ENCODE measurements at places on chromosomes 1 and 21.

DNA sequence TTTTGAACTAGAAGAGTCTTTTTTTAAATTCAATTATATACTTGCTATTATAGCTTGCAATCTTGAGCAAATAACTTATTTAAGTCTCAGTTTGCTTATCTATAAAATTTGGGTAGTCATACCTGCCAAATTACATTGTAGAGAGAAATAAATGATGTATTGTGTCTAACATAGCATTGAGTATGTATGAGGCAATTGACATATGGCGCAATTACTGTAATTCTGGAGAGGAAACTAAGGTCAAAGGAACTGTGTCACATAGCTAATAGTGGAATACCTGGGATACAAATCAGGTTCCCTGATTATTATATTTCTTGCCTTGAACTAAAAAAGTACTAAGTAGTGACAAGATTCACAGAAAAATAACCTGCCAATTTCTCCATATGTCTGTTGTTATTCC, 302.5 kb downstream of the PDE4B start:
- no peak for DNase-seq

GRCh38 chr1:170215072-170215885, 69.5 kb downstream of the NTMT2 start:
- DNase-seq: no peak

DNA sequence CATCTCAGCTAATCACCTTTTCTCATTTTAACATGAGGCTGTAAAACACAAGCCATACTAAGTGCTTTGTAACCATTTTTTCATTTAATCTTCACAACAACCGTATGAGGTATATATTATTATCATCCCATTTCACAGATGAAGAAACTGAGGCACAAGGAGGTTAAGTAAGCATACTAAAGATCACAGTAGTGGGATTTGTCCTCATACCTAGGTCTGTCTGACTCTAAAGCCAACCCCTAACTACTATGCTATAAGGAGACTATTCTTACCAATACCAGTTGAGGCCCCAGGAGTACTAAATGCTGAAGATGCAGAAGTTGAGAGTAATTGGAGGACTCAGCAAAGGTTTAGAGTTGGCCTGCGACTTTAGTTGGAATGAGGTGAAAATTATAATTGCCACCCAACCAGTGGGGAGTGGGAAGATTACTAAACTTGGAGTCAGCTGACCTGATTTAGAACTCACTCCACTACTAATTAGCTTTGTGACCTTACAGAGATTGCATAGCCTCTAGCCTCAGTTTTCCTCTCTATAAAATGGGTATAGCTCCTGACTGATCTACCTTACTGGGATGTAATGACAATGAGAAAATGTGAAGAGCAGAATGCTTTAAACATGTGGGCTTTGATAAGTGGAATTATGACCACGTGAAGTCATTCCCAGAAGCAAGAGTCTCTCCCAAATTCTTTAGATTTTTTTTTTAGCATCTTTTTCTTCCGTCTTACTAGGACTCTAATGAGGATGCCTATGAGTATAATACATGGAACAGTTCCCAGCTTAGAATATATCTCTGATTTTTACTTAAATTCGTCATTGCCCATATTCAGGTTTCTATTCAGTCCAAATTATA, 85.8 kb upstream of the IPO9 start:
- DNase-seq: no peak

DNA sequence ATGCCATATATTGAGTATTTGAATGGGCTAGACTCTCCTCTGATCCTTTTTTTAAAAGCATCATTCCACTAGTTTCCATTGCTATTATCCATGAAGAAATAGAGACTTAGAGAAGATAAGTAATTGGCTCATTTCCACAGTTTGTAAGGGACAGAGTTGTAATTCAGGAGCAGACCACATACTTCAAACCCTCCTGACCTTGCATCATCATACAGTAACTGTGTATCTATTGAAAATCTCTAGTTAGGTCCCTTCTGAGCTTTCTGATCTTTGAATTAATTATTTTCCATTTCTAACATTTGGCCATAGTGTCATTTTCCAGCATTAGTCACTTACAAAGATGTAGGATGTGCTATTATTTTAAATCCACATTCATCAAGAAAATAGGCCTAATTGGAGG, 386.5 kb upstream of the ST6GALNAC5 start:
- no peak for DNase-seq

DNA sequence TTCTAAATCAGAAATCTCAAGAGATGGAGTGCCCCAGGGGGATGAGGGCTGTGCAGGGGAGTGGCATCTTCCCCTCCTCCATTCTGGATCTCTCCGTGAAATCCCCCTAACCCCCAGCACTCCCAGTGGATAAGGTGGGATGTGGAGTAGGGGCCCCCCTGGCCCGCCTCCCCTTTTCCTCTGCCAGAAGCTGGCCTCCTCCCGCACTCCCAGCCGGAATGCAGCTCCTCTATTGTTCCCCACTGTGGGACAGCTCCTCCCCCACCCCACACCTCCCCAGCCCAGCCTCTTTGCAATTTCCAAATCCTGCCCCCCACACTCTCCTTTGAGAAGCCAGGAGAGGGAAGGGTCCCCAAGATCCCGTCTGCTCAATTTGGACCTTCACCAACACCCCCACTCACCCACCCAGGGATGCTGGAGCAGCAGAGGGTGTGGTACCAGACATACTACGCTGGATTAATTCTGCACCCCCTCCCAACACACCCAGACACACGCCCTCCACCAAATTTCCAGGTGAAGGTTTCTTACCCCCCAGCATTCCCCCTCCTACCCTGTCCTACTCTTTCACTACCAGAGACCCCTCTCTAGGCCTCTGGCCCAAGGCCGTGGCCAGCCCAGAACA, 1.9 kb downstream of the MEX3A start:
- no peak for DNase-seq

- DNase-seq: no peak
Observed at GRCh38 chr21:31583498-31583897, 76.0 kb upstream of the SOD1 start.

DNA sequence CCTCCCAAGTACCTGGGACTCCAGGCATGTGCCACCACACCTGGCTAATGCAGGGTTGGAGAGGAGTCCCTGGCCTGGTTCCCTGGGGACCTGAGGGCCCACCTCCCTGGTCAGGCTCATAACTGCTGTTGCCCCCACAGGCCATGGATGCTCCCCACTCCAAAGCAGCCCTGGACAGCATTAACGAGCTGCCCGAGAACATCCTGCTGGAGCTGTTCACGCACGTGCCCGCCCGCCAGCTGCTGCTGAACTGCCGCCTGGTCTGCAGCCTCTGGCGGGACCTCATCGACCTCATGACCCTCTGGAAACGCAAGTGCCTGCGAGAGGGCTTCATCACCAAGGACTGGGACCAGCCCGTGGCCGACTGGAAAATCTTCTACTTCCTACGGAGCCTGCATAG, 4.5 kb downstream of the FBXO6 start:
- DNase-seq: no peak

DNA sequence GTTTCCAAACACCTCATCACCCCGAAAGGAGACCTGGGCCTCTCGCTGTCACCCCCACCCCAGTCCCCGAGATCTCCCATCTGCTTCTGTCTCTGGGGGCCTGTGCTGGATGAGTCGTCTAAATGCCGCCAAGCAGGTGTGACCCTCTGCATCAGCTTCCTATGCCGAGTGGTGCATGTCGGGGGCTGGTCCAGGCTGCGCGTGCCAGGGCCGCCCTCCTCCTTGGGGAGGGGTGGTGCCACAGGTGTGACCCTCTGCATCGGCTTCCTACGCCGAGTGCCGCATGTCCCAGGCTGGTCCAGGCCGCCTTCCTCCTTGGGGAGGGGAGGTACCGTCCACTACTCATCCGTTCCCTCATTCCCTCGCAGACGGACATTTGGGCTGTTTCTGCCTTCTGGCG, 115.7 kb downstream of the PRDM16 start:
- DNase-seq: no peak

GRCh38 chr1:59706303-59706599, 108.5 kb upstream of the HOOK1 start:
- DNase-seq: no peak

DNA sequence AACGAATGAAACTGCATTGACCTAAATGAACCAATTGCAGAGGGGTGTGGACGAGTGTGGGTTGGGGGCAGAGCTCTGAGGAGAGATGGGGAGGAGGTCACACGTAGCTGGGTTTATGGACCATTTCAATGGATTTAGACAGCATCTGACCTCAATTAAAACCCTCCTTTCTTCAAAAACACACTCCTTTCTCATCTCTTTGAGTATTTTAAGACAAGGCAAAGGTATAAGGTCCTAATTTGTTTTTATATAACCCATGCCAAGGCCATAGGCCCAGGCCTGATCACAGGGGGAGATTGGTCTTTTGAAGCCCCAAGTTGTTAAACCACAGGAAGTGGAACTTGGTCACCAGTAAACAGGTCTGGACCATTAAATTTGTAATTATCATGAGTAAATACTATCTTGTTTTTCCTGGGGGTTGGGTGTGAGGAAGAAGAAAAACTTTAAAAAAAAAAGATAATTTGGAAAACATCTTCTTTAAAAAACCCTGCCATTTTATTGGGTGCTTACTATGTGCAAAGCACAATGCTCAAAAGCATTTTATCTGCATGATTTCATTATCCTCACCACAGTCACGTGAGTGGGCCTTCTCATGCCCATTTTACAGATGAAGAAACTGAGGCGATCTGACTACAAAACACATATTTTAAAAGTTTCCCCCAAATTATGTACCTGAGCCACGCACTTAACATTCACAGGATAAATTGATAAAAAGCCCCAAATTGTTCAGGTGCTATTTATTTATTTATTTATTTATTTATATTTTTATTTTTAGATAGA, 8.9 kb upstream of the INAVA start:
- no peak for DNase-seq

DNA sequence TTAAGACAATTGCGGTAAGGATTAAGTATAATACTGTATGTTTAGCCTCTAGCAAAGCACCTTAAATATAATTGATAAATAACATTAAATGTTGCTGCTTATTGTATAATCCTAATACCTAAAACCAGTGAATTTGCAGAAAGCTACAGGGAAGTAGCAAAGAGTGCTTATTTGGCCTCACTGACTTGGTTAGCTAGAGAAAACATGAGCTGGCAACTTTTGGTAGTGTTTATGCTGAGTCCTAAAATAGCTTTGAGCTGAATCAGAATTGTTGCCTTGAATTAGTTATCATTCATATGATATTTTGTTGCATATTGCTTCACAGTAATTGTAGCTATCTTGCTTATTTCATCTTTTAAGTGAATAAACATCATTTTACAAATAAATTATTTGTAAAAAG, 3.5 kb downstream of the TRIM67 start:
- DNase-seq: no peak

GRCh38 chr1:10152709-10153284, 57.6 kb upstream of the KIF1B start:
- peak; percentile 21 for DNase-seq

DNA sequence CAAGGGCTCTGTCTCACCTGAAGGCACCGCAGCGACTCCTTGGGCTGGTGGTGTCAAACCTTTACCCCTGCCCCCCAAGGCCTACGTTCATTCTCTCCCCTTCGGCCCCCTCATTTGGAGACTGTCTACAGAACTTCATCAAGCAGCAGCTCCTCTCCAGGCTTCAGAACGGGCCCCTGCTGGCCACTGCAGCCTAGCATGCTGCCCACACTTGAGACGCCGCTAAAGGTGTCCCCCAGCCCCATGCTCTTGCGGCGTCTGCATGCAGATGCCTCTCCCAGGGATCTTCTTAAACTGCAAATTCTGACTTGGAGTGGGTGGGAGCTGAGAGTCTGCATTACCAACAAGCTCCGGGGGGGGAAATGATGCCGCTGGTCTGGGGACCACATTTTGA, 104.2 kb downstream of the PRDM2 start:
- DNase-seq: no peak

DNA sequence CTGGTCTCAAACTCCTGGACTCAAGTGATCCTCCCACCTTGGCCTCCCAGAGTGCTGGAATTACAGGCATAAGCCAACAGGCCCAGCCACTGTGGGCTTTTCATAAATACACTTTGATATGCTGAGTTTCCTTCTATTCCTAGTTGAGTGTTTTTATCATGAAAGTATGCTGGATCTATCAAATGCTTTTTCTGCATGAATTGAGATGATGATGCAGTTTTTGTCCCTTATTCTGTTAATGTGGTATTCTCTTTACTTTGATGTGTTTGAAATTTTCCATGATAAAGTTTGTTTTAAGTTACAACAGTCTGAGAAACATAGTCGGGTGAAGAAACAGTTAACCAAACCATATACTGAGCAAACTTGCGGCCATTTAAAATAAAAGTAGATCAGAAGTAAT, 24.1 kb downstream of the RNF115 start:
- DNase-seq: no peak

DNA sequence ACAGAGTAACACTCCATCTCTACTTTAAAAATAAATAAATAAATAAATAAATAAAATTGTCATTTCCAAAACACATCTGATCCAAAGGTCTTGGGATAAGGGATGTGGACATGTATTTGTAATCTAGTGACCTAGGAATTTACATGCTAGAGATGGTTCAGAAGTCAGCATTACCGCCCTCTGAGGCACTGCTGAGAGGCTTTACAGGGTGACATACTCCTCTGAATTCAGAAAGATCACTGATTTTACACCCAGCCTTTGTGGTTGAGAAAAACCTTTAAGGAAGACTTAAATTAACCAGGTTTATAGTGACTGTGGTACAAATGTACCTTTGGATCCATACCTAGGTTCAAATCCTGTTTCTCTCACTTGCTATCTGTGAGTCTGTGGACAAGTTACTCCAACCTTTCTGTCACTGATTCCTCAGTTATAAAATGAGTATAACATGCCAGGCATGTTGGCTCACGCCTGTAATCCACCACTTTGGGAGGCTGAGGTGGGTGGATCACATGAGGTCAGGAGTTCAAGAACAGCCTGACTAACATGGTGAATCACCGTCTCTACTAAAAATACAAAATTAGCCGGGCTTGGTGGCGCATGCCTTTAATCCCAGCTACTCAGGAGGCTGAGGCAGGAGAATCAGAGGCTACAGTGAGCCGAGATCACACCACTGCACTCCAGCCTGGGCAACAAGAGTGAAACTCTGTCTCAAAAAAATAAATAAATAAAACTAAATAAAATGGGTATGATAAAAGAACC, 20.1 kb downstream of the OSBPL9 start:
- no peak for DNase-seq

DNA sequence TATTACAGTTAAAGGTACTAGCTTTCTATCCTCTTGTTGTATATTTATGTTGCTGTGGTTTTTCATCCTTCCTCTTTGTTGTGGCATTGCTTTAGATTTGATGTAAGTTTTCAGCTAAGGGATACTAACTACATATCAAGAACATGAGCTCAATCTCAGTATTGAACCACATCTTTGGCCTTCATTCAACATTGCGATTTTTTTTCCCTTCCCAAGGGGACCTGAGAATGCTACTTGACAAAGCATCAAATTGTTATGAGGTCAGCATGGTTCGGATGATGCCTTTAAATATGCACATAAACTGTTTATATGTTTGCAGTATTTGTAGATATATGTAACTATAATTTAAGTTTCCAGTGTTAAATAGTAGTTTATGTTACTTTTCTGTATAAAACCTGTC, 31.7 kb upstream of the GPR88 start:
- no peak for DNase-seq

GRCh38 chr1:150516616-150517015, 1.1 kb downstream of the FALEC start:
- DNase-seq: no peak

- no peak for DNase-seq
Observed at GRCh38 chr1:92424381-92424780, 62.3 kb downstream of the GFI1 start.

GRCh38 chr1:232937741-232938375, 12.6 kb upstream of the NTPCR start:
- DNase-seq: no peak

GRCh38 chr1:228902781-228903433, 167.6 kb downstream of the RHOU start:
- no peak for DNase-seq
